ENCODE measurements at places on chromosomes 6 and 20.

GRCh38 chr6:162260027-162260426 lies 467.5 kb downstream of the PRKN start:
- no peak for DNase-seq

DNA sequence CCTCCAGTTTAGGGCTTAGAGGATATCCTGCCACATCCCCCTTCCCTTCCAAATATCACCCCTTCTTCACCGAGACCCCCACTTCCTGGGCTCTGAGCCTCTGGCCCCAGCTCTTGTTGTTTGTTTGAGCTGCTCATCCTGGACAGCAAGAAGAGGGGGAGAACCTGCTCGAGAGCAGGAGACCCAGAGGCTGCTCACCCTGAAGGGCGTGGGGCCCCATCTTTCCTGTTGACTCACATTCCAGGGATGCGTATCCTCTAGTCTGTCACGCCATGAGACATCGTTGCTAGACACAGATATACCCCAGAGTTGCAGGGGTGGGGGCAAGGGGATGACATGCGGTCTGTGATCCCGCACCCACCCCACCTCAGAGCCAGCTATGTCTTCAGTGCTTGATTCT lies 5.7 kb upstream of the TNXB start:
- no peak for DNase-seq

- no peak for DNase-seq
These were observed 32.8 kb downstream of the KIF25 start for GRCh38 chr6:168030218-168030746.

DNA sequence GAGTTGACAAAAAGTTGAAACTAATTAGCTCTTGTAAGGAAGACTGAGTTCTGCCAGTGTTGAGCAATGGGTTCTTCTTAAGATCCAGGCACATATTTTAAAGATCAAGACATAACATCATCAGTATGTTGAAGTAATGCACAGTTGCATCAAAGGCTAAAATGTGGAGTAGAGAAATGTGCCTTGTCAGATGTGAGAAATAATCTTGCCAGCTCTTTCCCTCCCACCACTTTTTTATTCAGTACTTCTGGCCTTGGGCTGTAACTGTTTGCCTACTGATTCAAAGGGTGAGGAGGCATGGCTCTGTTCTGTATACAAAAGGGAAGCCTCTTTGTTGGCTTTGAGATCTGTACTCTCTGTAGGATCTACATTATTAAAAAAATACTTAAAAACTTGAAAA lies 13.1 kb downstream of the PKIB start:
- DNase-seq = peak; percentile 19

Measured in NCI-H1092 treated with DMSO at 0.1 percent for 48 hours (cell line).